ENCODE measurements at places on chromosomes 13 and 19.

GRCh38 chr13:44191504-44192171 is 182.0 kb upstream of the SERP2 start:
- H3K27me3 ChIP-seq: no peaks in the 10 kb centered on the region
- H3K4me1 ChIP-seq: no peaks in the 10 kb centered on the region
- H3K4me3 ChIP-seq: no peak overlapping the region
- H3K36me3 ChIP-seq: no peaks in the 10 kb centered on the region
- H3K27ac ChIP-seq: no peak overlapping the region

GRCh38 chr19:1227304-1228054 is 10.3 kb downstream of the CBARP start:
- H3K4me3 ChIP-seq: no peak overlapping the region
- H3K4me1 ChIP-seq: peaks cover 3% of the 10 kb centered on the region

DNA sequence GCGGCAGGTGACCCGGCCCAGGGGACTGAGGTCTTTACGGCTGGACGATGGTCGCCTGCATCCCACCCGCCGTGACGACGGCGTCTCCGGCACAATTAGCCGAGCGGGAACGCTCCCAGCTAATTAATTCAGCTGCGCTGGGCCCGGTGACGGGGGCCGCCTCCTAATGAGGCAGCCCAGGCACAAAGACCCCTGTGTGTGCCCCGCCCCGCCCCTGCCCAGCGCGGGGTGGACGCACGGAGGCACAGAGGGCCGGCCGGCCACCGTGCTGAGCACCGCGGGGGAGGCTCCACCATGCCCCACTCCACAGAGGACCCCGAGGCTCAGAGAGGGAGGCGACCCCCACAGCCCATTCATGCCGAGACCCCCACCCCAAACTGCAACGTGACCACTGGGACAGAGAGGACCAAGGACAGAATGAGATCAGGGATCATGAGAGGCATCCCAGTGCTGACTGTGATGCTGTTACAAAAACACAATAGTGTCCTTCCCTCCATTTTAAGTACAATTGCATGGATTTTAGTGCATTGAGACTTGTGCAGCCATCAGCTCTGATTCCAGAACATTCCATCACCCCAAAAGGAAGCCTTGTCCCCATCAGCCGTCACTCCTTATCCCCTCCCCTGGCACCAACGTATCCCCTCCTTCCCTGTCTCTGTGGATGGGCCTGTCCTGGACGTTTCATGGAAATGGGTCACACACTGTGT is 17.0 kb downstream of the EFNA2 start:
- peaks cover 19% of the 10 kb centered on the region for H3K27me3 ChIP-seq
- H3K36me3 ChIP-seq: no peaks in the 10 kb centered on the region
- no peak for DNase-seq
- H3K4me1 ChIP-seq: no peaks in the 10 kb centered on the region
- no peak overlapping the region for H3K27ac ChIP-seq

- no peaks in the 10 kb centered on the region for H3K4me1 ChIP-seq
- H3K27me3 ChIP-seq: no peaks in the 10 kb centered on the region
- DNase-seq: no peak
- H3K36me3 ChIP-seq: no peaks in the 10 kb centered on the region
Measured at GRCh38 chr19:38971672-38972071, 3.9 kb downstream of the FBXO17 start.

DNA sequence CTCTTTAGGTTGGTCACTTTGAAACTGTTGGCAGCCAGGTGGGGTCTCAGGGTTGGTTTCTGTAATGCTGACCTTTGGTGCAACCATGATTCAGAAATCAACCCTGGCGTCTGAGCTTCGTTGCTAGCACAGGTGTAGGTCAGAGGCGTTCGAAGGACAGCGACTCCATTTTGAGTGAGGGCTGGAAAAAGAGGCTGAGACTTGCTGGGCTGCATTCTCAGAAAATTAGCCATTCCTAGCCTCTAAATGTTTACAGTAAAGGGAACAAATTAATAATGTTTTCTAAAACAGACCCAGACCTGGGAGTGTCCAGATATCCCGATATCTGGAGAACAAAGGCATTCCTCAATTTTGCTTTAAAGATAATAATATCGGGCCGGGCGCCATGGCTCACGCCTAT is 29.2 kb downstream of the RHPN2 start:
- no peak for DNase-seq
- no peak overlapping the region for H3K27ac ChIP-seq
- H3K27me3 ChIP-seq: no peaks in the 10 kb centered on the region
- H3K36me3 ChIP-seq: no peaks in the 10 kb centered on the region
- H3K4me1 ChIP-seq: no peaks in the 10 kb centered on the region
- no peak overlapping the region for H3K4me3 ChIP-seq

DNA sequence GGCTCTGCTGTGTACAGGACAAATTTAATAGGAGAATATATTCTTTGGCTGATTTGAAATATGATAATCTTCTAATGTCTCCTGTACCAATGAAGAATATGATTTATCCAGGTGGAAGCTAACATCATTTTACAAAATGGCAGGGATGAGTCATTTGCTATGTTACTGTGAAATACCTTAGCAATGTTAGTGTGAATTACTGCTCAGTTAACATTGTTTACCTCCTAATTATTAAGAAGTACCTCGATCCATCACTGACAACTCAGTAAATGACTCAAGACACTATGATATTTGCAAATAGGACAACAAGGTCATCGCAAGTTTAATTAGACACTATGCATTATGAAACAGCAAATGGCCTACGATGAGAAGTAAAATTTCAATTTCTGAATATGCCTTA is 309.1 kb upstream of the EDNRB start:
- no peaks in the 10 kb centered on the region for H3K36me3 ChIP-seq
- H3K4me3 ChIP-seq: no peak overlapping the region

DNA sequence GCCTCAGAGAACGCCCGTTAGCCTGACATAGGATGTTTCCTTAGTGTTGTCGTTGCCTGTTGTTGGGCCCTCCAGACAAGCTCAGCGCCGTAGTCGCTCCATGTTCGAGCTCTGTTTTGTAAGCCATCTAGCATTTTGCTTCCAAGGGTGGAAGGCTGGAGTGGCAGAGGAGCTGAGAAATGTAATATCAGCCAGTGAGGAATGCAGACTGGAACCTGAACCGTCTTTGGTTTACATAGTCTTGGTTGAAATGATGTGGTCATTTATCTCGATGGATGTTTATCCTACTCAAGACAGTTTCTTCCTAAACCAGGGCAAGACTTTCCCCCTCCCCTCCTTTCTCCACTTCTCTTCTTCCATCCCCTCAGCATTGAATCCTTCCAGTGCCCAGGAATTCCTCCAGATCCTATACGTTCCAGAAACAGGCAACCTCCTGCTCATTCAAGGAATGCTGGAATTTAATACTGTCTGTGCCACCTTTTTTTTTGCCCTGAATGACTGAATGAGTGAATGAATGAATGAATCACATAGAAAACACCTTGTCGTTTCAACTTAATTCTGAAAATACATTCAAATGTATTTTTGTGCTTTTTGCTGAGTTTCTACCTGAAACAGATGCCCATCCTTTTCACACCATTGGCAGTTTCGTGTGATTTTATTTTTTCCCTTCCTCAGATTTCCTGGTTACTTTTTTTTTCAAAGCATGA is 109.5 kb upstream of the MBNL2 start:
- H3K27ac ChIP-seq: no peak overlapping the region
- no peak overlapping the region for H3K4me3 ChIP-seq
- H3K4me1 ChIP-seq: peaks cover 21% of the 10 kb centered on the region
- no peaks in the 10 kb centered on the region for H3K36me3 ChIP-seq
- H3K27me3 ChIP-seq: no peaks in the 10 kb centered on the region

DNA sequence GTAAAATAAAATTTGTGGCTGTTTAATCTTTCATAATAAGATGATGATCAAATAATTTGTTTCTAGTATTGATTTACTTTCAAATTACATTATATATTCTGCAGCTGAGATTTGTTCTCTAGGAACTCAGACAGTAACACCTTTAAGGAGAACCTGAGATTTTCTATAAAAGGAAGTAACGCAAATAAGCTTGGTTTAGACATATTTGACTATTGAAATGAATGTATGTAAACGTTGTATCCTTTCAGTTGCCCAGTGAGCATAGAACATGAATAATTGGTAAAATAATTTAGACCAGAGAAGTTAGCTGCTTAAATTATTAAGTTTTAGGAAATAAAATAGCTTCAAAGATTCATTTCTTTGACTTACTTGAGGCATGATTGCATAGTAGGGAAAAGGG is 3.1 kb downstream of the CDK8 start:
- DNase-seq: no peak
- H3K27ac ChIP-seq: no peak overlapping the region
- H3K4me3 ChIP-seq: peak overlapping the region; percentile 64
- H3K4me1 ChIP-seq: peaks cover 22% of the 10 kb centered on the region
- no peaks in the 10 kb centered on the region for H3K36me3 ChIP-seq

GRCh38 chr13:47503475-47503874 is 497.6 kb downstream of the SUCLA2 start:
- H3K4me3 ChIP-seq: no peak overlapping the region
- no peaks in the 10 kb centered on the region for H3K27me3 ChIP-seq
- DNase-seq: peak; percentile 10
- no peak overlapping the region for H3K27ac ChIP-seq

GRCh38 chr19:29860492-29860891 is 48.7 kb downstream of the CCNE1 start:
- no peak overlapping the region for H3K27ac ChIP-seq
- H3K27me3 ChIP-seq: no peaks in the 10 kb centered on the region
- H3K36me3 ChIP-seq: no peaks in the 10 kb centered on the region
- H3K4me1 ChIP-seq: no peaks in the 10 kb centered on the region
- peak; percentile 36 for DNase-seq

DNA sequence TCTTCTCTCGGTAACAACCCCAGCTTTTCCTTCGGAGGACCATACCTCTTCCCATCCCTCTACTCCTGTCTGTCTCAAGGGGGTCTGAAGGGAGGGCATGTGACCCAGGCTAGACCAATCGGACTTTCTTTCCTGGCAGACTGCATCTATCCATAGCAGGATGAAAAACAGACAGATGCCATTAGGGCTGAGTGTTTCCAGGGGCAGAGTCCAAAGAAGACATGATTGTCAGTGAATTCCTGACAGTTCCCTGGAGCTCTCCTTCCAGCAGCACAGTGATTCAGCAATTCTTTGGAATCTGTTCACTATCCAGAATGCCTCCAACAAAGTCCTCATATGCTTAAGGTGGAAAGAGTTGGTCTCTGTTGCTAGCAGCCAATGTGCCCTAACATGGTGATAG is 189.8 kb downstream of the KCTD12 start:
- H3K27me3 ChIP-seq: no peaks in the 10 kb centered on the region
- no peaks in the 10 kb centered on the region for H3K36me3 ChIP-seq
- no peak overlapping the region for H3K27ac ChIP-seq
- H3K4me3 ChIP-seq: no peak overlapping the region
- H3K4me1 ChIP-seq: no peaks in the 10 kb centered on the region
- DNase-seq: no peak

GRCh38 chr13:103557878-103558277 is 491.7 kb upstream of the SLC10A2 start:
- no peaks in the 10 kb centered on the region for H3K4me1 ChIP-seq
- H3K27me3 ChIP-seq: no peaks in the 10 kb centered on the region
- no peak for DNase-seq
- no peak overlapping the region for H3K27ac ChIP-seq
- no peak overlapping the region for H3K4me3 ChIP-seq
- no peaks in the 10 kb centered on the region for H3K36me3 ChIP-seq

DNA sequence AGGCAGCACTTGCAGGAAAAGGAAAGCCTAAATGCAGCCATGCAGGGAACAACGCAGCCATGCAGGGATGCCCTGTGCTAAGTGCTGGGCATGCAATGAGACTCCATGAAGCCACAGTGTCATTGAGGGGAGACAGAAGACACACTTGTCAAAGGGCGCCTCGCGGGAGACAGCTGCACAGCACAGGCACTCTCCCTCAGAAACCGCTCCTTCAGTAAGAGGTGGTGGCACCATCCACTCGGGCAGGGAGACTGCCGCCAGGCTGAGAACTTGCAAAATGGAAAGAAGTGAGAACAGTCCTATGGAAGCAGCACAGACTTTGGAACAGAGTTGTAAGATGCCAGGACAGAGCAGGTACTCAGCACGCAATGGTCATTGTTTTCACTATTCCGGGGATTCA is 51.1 kb downstream of the GGACT start:
- no peaks in the 10 kb centered on the region for H3K36me3 ChIP-seq
- no peak overlapping the region for H3K27ac ChIP-seq
- no peaks in the 10 kb centered on the region for H3K27me3 ChIP-seq
- H3K4me1 ChIP-seq: no peaks in the 10 kb centered on the region
- no peak overlapping the region for H3K4me3 ChIP-seq

DNA sequence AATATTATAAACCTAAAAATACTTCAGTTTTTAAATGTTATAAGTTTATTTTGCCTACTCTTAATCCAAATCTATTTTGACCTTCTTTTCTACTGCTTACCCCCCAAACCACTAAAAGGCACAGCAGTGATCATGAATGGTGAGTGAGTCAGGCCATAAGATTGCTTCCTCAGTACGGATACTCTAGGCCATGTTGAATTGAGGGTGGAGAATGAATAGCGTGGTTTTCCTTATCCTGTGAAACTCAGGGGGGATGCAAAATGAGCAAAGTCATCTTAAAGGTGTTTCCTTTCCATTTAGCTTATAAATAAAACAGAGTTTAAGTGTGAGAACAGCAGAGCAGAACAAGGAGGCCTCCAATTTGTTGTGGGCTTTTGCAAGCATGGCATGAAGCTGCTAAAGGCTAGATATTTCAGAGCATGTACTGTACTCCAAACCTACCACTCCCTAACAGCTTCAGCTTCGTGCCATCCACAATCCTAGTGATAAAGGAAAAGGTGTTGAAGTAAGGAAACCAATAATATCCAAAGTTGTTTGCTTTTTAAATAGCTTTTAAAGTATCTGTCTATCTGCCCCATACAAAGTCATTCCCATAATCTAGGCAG is 25.0 kb downstream of the SERPINE3 start:
- no peak overlapping the region for H3K4me3 ChIP-seq
- H3K27me3 ChIP-seq: no peaks in the 10 kb centered on the region
- no peak overlapping the region for H3K27ac ChIP-seq

- H3K27me3 ChIP-seq: no peaks in the 10 kb centered on the region
- no peak for DNase-seq
- H3K27ac ChIP-seq: no peak overlapping the region
- H3K4me3 ChIP-seq: no peak overlapping the region
- no peaks in the 10 kb centered on the region for H3K4me1 ChIP-seq
Measured at GRCh38 chr19:2806736-2807378, 12.8 kb upstream of the ZNF554 start.

DNA sequence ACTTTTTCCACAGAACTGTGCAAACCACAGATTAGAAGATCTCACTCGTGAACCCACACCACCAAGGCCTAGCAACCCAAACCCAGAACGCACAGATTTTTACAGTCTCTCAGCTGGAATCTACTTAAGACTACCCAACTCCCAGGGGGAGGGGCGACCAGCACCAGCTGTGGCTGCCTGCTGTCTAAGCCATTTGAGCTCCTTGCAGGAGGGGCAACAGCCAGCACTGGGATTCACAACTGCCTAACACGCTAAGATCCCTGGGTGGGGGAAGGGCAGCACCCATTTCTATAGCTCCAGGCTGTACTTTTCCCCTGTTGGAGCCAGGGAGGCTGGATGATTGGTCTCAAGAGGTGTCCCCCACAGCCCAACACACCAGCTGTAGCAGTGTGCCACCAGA is 368.8 kb downstream of the SUCLA2 start:
- H3K4me3 ChIP-seq: no peak overlapping the region
- DNase-seq: peak; percentile 17
- no peaks in the 10 kb centered on the region for H3K4me1 ChIP-seq
